ENCODE measurements at places on chromosomes 3 and 15.

GRCh38 chr3:36729204-36730056 is 34.9 kb downstream of the DCLK3 start:
- no peak for DNase-seq

DNA sequence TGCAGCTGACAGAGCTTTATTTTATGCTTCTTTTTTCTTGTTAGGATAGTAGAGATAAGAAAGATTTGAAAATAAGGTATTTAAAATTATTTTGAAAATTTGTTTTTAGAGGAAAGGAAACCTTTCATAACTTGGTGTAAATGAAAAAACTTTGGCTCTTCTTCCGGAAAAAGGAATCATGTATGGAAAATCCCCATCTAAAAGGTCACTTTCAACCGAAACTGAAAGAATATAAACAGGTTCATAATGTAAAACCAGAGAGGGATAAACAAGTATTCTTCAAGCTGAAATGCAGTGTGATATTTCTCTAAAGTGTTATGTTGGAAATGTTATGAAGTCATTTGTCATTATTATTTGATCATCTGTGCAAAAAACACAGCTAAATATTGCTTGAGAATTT is 246.8 kb downstream of the NFKBIZ start:
- no peak for DNase-seq

DNA sequence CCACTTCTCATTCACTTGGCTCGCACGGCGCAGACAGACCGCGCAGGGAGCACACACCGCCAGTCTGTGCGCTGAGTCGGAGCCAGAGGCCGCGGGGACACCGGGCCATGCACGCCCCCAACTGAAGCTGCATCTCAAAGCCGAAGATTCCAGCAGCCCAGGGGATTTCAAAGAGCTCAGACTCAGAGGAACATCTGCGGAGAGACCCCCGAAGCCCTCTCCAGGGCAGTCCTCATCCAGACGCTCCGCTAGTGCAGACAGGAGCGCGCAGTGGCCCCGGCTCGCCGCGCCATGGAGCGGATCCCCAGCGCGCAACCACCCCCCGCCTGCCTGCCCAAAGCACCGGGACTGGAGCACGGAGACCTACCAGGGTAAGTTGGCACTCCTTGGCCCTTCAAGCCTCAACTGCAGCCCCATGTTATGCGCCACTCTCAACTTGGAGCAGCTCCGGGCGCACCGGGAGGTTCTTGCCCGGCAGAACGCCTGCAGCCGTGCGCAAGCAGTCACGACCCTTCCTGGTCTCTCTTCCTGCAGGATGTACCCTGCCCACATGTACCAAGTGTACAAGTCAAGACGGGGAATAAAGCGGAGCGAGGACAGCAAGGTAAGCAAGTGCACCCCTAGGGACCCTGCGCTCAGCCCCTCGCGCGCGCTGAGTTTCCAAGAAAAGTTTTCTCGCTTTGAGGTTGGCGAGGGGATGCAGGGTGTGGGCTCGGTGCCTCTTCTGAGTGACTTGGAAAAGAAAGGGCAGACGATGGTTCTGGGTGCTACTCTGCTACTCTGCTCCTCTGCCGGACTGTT is at the start of gene BHLHE40:
TSS of gene BHLHE40 (plus strand) at position 10 of the 801 bp plus-strand sequence. CDS start at position 292, 282 bp downstream.
- no peak for DNase-seq

GRCh38 chr15:80586161-80586560 is 108.9 kb upstream of the ABHD17C start:
- DNase-seq, result no peak

GRCh38 chr15:57345584-57345983 is 30.7 kb upstream of the CGNL1 start:
- no peak for DNase-seq

DNA sequence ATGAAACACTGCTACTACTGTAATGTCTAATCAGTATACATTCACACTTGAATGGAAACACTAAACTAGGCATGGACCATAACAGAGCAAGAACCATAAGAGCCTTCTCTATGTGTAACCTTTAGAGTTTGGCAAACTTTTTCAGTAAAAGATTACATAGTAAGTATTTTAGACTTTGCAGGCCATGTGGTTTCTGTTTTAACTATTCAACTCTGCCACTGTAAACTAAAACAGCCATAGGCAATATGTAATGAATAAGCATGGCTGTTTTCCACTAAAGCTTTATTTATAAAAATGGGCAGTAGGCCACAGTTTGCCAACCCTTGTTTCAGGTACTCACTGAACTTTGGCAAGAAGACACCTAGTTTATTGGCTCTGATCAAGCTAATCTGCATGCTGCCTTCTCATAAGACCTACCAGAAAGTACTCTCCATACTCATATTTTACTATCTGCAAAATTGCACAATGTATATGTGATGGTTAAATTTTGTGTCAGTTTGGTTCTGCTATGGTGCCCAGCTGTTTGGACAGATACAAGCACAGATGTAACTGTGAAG is 46.0 kb downstream of the UACA start:
- no peak for DNase-seq

DNA sequence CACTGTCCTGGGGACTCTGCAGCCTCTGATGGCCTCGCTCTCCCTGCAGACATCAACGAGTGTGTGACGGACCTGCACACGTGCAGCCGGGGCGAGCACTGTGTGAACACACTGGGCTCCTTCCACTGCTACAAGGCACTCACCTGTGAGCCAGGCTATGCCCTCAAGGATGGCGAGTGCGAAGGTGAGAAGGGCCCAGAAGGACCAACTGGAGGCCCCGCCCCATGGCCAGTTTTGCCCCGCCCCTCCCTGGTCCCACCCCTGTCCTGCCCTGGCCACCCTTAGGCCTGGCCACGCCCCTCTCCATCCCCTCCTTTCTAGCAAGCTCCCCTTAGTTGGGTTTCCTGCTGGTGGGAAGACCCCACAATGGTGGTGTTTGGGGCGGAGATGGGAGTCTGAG is 77.5 kb downstream of the FBLN2 start:
- no peak for DNase-seq

- DNase-seq, result no peak
These were observed 86.7 kb downstream of the TBC1D5 start for GRCh38 chr3:17655743-17656142.

DNA sequence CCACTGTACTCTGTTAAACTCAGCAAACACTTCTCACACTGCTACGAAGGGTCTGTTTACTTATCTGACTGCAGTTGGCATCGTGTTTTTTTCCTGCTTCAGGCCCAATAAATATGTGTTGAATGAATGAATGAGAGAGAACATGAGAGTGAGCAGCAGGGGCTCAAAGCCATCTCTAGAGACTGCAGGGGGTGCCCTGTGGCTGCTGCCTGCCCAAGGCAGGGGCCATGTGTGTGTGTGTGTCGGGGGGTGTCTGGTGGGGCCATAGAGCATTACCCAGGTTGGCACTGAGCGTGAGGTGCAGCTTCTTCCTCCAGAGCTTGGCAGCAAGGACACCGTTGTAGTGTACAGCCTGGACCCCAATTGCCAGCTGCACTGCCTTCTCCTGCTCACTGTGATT is 14.8 kb downstream of the EPB42 start:
- no peak for DNase-seq

DNA sequence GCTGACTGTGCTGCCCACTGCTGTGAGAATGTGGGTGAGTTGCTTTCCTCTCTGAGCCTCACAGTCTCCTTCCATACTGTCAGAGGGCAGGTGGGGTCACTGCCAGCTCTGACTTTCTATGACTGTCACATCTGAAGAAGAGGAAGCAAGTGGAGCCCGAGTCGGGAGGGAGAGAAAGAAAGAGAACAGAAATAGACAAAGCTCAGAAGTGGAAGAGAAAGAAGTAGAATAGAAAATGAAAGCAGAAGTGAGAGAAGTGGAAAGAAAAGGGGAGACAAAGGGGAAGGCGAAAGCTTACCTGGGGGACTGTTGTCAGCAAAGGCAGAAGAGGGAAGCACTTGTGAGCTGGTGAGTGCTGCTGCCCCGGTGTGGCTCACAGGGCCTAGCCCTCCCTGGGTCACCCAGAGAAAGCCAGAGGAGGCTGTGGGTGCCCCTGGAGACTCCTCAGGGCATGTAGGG is 57.9 kb downstream of the EPHB1 start:
- DNase-seq, result no peak

DNA sequence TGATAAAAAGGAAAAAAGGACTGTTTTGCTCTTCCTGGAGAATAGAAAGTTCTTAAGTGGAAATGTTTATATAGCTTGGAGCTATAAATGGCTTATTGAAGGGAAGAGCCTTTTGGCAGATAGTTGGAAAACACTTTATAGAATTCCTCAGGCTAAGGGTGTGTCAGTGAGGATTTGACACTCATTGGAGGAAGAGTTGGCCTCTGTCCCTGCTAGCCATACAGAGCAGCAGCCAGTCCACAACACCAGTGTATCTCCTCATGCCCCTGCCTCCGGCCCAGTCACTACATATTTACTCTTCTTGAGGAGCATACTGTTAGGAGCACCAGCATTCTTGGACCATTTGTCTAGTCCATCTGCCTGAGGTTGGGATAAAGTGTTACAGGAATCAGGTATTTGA is 36.2 kb downstream of the KLHL18 start:
- no peak for DNase-seq

- DNase-seq, result no peak
These were observed 503.6 kb downstream of the UNC13C start for GRCh38 chr15:54481819-54482218.

DNA sequence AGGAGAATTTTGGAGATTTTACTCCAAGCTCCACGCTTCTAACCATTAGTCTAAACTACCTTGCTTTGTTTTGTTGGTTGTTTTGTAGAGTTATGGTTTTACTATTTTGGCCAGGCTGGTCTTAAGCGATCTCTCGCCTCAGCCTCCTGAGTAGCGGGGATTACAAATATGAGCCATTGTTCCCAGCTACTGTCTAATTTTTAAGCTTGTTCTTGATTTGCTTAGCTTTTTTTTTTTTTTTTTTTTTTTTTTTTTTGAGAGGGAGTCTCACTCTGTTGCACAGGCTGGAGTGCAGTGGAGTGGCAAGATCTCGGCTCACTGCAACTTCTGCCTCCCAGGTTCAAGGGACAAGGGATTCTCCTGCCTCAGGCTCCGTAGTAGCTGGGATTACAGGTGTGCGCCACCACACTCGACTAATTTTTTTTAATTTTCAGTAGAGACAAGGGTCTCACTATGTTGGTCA is 28.5 kb downstream of the EFCAB12 start:
- DNase-seq, result no peak

GRCh38 chr3:158272081-158272480 is 162.2 kb downstream of the RSRC1 start:
- no peak for DNase-seq

DNA sequence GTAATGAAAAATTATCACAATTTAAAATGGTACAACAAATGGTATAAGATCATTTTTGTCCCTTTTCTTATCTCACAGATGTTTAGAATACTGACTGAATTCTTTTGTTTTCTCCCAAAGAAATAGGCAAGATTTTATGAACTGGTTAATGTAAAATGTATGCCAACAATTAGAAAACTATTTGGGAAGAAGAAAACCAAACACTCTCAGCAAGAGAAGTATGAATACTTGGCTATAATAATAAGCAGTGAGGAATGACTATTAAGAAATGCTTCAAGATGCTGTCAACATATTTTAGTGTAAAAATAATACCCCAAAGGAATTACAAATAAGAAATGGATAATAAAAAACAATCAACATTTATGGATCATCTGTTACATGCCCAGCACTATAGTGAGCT is 18.5 kb downstream of the SHQ1 start:
- no peak for DNase-seq

DNA sequence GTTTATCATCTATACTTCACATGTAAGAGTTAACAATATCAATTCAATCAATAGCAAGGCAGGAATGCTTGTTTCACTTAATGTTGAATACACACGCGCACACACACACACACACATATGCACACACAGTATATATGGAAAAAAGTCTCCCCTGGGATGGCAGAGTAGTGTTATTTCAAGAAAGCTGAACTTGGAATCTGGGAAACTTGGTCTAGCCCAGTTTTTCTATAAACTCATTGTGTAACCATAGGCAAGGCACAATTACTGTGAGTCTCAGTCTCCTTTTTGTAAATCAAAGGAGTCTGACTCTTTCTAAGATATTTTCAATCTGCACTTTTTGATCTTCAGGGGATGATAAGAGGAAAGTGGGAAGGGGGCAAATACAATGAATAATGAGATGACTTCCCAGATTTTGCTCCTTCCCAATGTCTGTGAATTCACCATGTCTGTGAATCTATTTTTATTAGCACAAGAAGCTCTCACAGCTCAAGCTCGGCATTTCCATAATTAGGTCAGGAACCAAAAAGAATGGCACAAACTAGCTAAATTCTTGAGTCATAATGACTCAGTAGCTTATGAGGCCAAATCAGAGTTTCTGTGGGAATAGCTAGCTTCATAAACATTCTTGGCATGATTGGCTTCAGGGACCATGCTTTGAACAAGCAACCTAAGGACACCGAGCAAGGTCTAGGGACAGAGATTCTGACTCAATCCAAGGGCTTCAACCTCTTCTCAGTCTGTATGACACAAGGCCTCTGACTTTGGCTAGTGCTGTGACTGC is 227.4 kb upstream of the DCBLD2 start:
- DNase-seq, result no peak

DNA sequence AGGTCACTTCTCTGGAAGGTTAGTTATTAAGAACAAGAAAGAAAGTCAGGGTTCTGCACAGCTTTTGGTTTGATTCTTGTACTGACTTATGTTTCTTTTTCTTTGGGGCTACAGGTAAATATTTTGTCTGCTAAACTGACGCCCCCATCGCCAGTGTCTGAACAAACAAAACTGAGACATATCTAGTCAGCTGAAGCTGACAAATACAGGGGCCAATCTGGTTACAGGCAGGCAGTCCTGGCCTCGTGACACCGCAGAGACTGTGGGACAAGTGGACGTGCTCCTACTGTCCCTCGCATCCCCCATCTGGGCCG is 4.6 kb upstream of the RPL14 start:
- DNase-seq, result no peak

DNA sequence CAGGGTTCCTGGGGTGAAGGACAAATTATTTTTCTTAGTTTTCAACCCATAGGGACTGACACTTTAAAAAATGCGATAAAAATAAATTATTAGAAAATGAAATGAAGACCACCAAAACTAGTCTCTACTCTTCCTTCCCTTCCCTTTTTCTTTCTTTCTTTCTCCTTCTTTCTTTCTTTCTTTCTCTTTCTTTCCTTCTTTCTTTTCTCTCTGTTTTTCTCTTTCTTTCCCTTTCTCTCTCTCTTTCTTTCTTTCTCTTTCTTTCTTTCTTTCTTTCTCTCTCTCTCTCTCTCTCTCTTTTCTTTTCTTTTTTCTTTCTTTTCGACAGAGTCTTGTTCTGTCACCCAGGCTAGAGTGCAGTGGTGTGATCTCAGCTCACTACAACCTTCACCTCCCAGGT is 99.3 kb upstream of the TNFAIP8L3 start:
- DNase-seq, result no peak

All from stimulated activated CD8-positive, alpha-beta memory T cell treated with anti-CD3 and anti-CD28 coated beads, Interleukin-4, amount 100 ng/mL, for 4 hours (primary cell).